Ureter (tissue), 1 donor: ENCODE measurements at places on chromosomes 13 and 19. TPM values are rescaled to one million over a fixed set of nuclear protein-coding genes. Genes with fewer than 3 reads are reported as not detected.

Gene USE1
- 20.2 TPM for total RNA-seq

Gene TBXA2R
- total RNA-seq: 4.5 TPM

- DNase-seq: no peak
These were observed 564 bp downstream of the NLRP12 start for GRCh38 chr19:53823380-53824120.

DNA sequence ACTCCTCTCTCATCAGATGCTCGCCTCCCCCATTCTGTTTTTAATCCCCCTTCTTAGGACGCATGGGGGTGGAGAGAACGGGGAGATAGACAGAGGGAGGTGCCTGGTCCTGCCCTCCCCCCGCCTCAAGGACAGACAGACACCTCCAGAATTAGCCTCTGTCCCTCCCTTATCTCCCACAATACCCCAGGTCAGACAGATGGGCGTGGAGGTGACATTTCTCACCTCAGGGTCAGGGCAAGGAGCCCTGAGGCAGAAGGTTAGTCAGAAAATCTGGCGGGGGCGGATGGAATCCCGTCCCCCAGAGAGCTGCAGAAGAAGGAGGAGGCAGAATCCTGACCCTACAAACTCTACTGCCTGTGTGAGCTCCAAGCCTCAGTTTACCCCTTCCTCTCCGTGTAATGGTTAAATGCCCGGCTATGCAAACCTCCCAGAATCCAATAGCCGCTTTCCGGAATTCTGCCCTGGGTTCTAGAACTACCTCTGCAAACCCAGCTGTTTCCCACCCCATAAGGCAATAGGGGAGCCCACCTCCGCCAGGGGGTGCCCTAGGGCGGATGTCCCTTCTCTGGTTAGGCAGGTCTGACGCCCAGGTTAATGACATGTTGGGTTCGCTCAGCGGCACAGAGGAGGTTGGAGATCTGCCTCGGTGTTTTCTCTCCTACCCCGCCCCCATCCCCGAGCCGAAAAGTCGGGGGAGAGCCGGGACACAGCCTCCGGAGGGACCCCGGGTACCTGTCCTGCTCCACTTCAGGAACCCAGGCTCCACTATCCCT is 900 bp downstream of the PPP1R13L start:
- DNase-seq: peak; percentile 85

GRCh38 chr13:31037874-31038500 is 105.5 kb downstream of the TEX26 start:
- no peak for DNase-seq

GRCh38 chr13:58587183-58587582 is 955.6 kb downstream of the PCDH17 start:
- DNase-seq: no peak

Gene CLDND2
- 1.7 TPM for total RNA-seq

- DNase-seq: no peak
These were observed 614.4 kb downstream of the LIG4 start for GRCh38 chr13:107600971-107601370.

- DNase-seq: no peak
These were observed 36.6 kb downstream of the TGDS start for GRCh38 chr13:94559222-94559795.

- DNase-seq: no peak
These were observed 13.3 kb downstream of the ZNF787 start for GRCh38 chr19:56107626-56108351.

GRCh38 chr13:48160606-48161278 is 65.8 kb upstream of the MED4 start:
- DNase-seq: peak; percentile 41

- DNase-seq: no peak
These were observed 18.3 kb downstream of the CKM start for GRCh38 chr19:45304141-45304926.

DNA sequence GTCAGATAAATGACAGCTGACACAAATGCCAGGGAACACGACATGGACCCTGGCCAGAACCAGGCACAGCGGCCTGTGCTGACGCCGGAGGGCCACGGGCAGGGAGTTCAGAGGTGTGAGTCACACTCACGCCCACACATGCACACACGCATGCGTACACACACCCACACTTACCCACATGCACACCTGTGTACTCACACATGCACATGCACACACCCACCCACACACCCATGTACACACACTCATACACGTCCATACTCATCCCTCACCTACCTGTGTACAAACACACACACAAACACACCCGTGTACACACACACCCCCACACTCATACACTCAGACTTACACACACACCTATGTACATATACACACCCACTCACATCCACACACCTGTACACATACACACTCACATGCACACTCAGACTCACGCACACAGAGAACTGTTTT is 40.4 kb downstream of the MLLT1 start:
- DNase-seq: no peak

DNA sequence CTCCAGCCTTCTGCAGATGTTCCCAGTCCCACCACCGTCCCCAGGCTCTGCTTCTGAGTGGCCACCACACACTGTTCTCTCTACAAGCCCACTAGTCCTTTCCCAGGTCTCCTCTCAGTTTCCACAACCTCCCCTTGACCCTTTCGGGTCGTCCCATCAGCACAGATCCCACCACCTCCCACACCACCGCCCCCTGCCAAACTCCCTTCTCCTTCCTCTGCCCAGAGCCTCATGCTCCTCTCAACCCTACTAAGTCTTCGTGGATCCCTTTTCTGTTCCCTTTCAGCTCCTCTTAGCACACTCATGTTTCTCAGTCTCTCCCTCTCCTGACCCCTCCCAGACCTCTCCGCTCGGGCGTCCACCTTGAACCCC is 1.9 kb downstream of the NAPA start:
- no peak for DNase-seq

GRCh38 chr19:13091400-13092157 is 11.1 kb downstream of the LYL1 start:
- DNase-seq: peak; percentile 66

DNA sequence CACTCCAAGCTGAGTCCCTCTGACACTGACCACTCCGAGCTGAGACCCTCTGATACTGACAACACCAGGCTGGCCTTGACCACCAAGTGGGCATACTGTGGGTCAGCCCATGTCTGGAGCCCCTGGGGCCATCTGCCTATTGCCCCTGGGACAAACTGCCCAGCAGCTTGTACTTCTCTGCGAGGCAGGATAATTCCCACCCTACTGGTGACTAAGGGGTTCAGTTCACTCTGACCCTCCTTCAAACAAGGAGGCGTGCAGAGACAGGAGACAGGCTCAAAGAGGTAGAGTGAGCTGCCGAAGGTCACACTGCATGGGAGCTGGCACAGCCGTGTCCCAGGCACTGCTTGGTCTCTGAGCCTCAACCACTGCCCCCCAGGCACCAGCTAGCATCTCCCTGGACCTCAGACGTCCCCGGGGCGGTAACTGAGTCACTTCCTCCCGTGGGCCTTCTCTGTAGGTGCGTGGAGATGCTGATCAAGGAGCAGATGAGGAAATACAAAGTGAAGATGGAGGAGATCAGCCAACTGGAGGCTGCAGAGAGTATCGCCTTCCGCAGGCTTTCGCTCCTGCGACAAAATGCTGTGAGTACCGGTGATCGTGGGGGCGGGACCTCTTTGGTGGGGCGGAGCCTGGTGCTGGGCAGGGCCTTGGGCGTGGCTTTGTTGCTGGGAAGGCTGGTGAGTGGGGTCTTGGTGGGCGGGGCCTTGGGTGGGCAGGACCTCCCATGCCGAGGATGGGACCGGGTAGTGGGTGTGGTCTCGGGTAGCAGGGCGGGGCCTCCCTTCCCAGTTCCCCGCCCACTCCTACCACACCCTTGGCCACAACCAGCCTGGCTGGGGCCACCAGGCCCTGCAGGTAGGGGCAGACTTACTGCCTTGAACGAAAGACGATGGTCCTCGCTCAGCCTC is 5.8 kb upstream of the USE1 start:
- DNase-seq: no peak

- DNase-seq: no peak
These were observed 6.6 kb downstream of the C19orf25 start for GRCh38 chr19:1472231-1473084.

DNA sequence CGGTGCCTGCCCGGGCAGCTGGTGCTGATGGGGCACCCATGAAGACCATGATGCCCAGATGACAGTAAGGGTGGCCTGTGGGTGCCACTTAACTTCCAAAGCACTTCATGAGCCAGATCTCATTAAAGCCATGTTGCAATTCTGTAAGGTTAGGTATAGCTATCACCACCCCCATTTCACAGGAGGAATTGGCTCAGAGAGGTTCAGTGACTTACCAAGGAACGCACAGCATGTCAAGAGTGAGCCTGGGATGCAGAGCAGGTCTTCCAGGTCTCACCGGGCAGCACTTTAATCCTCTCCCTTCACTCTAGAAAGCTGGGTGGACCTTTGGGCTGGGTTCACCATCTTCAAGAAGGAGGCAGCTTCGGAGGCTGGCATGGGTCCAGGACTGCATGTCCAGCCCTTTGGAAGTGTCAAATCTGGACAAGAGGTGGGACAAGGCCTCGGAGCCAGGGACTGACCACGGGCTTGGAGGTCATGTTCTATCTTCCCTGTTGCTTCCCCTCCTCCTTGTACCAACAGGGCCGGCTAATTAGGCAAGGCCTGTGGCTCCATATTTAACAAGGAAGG is 189.8 kb downstream of the URI1 start:
- DNase-seq: no peak

GRCh38 chr13:27572234-27572901 is 48.0 kb downstream of the LNX2 start:
- DNase-seq: no peak

- DNase-seq: no peak
These were observed 29.8 kb upstream of the FRY start for GRCh38 chr13:32001769-32002168.

DNA sequence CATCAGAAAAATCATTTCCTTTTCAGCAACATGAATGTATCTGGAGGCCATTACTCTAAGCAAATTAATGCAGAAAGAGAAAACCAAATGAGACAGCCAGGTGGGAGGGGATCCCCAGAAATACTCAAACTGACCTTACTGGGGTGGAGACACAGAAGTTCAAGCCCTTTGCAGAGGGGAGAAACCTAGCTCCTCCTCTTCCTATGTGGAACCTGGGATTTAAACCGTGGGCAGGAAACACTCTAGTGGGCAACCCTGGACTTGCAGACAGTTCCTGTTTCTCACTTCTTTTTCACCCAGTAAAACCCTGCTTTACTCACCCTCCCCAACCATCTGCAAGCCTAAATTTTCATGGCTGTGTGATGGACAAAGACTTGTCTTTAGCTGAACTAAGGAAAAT is 61.3 kb downstream of the SLITRK6 start:
- no peak for DNase-seq

Gene KIR3DL1
- total RNA-seq: not detected

- DNase-seq: no peak
These were observed 39.3 kb upstream of the RGCC start for GRCh38 chr13:41418027-41418426.

GRCh38 chr13:40452741-40453334 is 213.6 kb downstream of the FOXO1 start:
- DNase-seq: no peak

DNA sequence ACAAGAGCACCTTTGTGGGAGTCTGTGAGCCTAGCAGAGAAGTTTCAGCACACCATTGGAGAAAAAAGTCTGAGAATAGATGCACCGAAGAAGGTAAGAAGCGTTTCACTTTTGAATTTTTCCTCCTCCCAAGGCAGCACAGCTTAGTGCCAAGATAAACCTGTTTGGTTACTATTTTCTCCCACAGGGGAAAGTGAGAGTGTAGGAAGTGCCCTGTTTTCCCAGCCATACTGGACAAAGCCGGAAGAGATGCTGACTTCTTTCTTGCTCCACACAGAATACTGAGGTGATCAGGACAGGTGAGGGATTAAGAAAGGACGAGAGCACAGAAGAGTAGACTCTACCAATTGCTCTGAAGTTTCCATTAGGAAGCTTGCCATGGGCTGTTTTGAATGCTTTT is 1011.0 kb upstream of the MIR17HG start:
- no peak for DNase-seq

- DNase-seq: no peak
These were observed 239.4 kb downstream of the DCLK1 start for GRCh38 chr13:35891507-35892441.

- no peak for DNase-seq
These were observed 18.2 kb downstream of the CLEC11A start for GRCh38 chr19:50741179-50741933.

DNA sequence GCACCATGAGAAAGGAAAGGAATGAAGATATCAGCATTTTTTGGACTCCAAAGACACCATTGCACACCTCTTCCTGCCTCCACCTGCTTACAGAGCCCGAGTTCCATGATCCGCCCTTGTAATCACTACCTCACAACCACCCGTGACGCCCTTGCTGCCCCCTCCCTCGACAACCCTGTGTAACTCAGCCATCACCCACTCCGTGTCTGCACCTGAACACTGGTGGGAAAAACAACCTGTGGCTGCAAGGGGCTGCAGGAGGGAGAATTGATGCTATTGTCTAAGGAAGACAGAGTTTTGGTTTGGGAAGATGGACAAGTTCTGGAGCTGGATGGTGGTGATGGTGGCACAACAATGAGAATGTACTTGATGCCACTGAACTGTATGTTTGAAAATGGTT is 27.0 kb downstream of the ZIC5 start:
- no peak for DNase-seq

DNA sequence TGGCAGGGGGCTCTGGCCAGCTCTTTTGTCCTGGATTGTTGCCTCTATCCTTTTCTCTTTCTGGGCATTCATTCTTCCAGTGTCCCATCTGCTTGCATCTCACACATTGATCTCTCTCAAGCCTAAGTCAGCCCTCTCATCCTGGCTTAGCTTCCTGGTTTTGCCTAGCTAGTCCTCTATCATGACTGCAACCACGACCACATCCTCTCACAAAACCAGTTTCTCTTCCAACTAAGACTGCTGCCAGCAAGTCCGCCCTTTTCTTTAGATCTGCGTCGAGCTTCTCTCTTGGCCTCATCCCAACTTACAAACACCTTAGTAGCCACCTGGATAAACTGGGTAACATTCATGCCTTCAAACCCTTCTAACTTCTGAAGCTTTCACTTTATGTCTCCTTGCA is 212.2 kb upstream of the HTR2A start:
- no peak for DNase-seq

DNA sequence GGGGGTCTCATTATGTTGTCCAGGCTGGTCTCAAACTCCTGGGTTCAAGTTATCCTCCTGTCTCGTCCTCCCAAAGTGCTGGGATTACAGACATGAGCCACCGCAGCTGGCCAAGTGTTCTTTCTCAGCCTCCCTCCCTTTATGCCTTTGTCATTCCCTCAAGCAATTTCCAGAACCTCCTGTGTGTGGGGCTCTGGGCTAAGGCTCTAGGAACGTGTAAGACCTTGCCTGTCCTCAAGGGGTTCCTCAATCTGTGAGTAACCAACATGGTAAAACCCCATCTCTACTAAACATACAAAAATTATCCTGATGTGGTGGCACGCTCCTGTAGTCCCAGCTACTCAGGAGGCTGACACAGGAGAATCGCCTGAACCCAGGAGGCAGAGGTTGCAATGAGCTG is 15.5 kb upstream of the SPACA4 start:
- no peak for DNase-seq

- DNase-seq: no peak
These were observed 20.9 kb downstream of the SIN3B start for GRCh38 chr19:16850133-16850532.

GRCh38 chr13:80040196-80040980 is 300.5 kb downstream of the SPRY2 start:
- DNase-seq: no peak

Gene ZNF579
- 14.0 TPM for total RNA-seq
